ENCODE measurements at places on chromosomes 7 and 10.

DNA sequence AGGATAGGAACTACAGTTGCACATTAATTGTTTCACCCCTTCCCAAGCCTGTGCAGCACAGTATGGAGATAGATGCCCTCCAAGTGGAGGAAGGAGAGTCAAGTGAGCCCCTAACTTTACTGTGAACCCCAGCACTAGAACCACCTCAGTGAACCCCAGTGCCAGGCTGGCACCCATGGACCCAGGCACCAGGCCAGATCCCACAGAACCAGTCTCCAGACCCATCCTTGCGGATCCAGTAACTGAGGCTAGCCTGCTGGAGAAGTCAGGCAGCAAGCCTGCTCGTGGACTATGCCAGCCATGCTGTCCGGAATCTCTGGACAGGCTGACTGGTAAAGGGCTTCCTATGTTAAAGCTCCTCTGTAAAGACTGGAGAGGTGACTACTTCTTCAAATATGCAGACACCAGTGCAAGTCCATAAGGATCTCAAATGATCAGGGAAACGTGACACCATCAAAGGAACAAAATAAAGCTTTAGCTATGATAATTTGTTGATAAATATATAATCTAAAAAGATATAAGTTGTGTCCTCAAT is 27.7 kb downstream of the SHOC2 start:
- DNase-seq: no peak

GRCh38 chr10:47410271-47410670 is 26.2 kb upstream of the ZNF488 start:
- no peak for DNase-seq

DNA sequence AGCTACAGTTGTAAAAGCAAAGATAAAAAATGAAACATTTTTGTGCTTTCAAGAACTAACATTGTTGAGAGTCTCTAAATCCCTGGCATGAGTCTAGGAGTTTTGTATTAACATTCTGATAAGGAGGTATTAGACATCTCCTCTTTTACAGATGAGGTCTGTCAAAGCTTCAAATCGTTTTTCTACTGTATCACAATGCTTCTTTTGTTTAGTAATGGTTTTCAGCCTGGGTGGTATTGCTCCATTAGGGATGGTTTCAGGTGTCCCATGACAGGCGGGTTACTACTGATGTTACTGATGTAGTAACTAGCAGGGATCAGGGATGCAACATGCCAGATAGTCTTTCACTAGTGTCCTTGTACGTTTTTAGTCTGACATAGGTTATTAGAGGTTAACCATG is 27.4 kb downstream of the STAM start:
- DNase-seq: no peak

- DNase-seq: no peak
Measured at GRCh38 chr7:37109016-37109683, 339.5 kb downstream of the ELMO1 start.

DNA sequence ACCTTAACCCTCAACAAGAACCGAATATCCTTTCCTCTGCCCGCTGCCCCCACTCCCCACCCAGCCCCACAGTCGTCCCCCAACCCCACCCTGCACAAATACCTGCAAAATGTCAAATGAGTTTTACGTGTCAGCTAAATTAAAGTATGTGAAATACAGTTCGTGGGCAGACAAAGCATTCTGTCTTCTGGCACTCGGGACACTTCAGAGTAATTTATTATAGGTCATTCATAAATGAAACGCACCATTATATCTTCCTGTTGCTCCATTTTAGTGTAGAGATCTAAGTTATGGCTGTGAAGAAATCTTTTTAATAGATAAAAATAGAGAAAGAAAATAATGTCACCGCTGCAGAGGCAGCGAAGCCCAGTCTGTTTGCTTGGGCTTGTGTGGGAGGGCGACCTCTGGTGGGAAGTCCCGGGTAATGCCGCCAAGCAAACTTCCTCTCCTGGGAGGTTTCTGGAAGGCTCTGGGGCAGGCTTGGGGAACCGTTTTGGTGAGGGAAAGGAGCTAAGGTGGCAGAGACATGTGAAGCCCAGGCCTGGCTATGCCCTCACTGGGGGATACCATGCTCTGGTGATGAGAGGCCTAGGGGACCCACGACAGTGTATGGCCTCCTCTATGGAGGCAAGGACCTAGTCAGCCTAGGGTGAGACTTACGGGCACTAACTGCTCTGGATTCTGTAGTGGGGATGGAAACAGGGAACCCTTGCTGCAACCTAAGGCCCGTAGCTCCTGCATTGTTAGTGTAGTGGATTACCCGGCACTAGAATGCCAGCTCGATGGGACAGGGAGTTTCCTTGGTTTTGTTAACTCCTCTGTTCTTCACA is 604.9 kb downstream of the LRMDA start:
- DNase-seq: no peak

DNA sequence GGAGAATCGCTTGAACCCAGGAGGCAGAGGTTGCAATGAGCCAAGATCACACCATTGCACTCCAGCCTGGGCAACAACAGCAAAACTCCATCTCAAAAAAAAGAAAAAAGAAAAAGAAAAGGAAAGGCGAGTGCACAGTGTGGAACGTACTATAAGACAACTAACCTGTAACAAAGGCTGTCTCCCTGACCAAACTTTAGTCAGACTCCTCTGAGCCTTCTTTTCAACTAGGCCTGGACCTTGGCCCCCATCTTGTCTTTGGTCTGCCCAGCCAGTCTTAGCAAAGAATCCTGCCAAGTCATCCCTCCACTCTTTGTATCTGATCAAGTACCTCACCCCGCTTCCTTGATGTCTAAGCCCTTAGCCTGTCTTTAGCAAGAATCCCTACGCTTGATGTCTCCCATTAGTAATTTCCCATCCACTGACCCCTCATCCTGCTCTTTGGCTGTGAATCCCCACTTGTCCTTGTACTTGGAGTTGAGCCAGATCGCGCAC is 68.9 kb upstream of the KDM7A start:
- DNase-seq: no peak

GRCh38 chr10:124025152-124025551 is 68.2 kb downstream of the CHST15 start:
- no peak for DNase-seq

DNA sequence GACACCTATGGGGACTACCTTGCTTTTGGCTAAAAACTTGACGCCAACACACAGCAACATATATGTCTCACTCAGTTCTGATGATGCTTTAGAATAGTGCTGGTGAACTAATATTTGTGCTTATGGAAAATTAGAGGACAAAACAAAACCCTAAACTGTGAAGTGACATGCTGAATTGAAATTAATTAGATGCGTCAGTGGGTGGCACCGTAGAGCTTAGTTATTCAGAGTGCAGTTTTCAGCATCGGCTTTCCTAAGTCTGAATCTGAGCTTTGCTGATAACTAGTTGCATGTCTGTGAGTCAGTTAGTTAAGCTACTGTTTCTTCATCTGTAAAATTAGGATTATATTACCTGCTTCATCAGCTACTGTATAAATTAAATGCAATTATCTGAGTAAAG is 245.0 kb upstream of the SORCS1 start:
- DNase-seq: no peak

- DNase-seq: no peak
Measured at GRCh38 chr7:8908889-8909288, 475.5 kb downstream of the NXPH1 start.

DNA sequence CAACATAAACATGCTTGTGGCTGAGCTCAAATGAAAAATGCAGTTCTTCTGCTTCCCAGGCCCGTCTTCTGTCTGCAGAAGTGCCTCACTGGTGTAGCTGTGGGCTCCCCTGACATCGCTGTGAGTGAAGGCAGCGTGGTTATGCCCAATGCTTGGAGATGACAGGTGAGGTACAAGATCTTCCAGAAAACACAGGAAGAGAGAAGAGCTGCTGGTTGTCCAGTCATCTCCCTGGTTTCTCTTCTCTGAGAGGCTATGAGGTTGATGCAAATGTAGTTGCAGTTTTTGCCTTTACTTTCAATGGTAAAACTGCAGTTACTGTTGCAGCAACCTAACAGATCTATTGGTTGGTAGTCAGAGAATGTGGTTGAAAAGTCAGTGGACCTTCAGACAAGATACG is 223.6 kb downstream of the GATA3 start:
- DNase-seq: no peak

DNA sequence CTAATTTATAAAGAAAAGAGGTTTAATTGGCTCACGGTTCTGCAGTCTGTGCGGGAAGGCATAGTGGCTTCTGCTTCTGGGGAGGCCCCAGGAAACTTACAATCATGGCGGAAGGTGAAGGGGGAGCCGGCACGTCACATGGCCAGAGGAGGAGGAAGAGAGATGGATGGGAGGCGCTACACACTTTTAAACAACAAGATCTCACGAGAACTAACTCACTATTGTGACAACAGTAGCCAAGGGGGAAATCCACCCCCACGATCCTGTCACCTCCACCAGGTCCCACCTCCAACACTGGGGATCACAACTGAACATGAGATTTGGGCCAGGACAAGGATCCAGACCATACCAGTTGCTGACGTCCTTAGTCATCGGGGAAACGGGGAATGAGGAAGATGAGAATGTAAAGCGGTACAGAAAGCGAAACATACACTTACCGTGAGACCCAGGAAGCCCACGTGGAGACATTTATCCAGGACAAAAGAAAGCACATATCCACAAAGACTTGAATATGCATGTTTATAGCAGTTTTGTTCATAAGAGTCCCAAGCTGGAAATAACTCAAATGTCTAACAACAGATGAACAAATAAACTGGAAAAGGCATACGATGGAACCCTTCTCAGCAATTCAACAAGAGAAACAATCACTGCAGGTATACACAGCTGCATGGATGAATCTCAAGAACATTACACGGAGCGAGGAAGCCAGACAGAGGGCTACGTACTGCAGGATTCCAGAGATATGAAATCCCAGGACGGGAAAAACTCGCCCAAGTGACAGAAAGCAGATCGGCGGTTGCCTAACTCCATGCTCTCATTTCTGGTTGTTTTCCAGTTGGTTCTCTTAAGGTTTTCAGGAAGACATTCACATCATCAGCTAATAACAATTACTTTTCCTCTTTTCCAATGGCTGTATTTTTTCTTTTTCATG is 26.2 kb upstream of the INPP5A start:
- no peak for DNase-seq

DNA sequence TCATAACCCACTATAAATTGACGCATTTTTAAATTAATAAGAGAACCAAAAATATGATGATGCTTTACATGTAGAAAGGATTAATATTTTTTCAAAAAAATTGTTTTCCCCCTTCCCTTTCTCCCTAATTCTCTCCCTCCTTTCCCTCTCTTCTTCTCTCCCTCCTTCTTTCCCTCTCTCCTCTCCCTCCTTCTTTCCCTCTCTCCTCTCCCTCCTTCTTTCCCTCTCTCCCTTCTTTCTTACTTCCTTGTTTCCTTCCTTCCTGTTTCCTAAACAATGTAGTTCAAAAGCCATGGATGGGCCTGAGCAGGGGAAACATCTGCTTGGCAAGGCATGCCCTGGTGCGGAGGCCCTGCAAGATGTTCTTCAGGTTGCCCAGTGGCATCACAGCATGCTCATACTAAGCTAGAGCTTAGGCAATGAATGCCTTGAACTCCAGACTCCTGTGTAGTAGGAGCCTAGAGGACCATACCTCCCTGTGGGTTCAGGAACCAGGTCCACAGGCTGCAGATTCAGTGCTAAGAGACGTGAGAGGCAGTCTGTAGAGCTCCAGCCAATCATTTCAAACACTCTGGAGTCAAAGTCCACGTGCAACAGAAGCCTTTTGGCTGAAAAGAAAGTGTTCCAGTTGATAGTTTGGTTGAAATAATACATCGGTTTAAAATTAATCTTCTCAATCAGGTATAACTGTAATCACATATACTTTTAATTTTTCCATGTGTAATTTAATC is 20.1 kb upstream of the MRPS17 start:
- no peak for DNase-seq

- no peak for DNase-seq
Measured at GRCh38 chr10:79418274-79418673, 27.1 kb downstream of the ZCCHC24 start.

- no peak for DNase-seq
Measured at GRCh38 chr7:50450590-50451032, 461 bp upstream of the FIGNL1 start.

GRCh38 chr7:31023877-31024276 is 28.2 kb upstream of the ADCYAP1R1 start:
- no peak for DNase-seq

GRCh38 chr7:41559426-41559825 is 143.5 kb downstream of the INHBA start:
- no peak for DNase-seq

DNA sequence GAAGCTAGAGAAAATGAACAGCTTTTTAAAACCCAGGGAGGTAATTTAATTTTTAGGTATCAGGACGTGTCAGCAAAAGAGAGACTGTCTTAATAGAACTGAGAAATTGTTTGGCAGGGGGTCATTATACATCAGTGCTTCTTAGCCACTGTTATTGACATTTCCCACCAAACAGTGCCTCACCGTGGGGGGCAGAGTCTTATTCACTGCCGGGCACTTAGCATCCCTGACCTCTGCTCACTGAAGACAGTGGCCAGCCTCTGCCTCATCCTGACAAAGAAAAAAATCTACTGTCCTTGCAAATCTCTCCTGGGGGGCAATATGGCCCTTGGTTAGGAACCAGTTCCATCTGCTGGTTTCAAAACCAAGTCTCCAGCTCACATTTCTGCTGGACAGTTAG is 14.2 kb upstream of the MKI67 start:
- no peak for DNase-seq

- DNase-seq: no peak
Measured at GRCh38 chr7:78714356-78714755, 739.1 kb downstream of the MAGI2 start.

DNA sequence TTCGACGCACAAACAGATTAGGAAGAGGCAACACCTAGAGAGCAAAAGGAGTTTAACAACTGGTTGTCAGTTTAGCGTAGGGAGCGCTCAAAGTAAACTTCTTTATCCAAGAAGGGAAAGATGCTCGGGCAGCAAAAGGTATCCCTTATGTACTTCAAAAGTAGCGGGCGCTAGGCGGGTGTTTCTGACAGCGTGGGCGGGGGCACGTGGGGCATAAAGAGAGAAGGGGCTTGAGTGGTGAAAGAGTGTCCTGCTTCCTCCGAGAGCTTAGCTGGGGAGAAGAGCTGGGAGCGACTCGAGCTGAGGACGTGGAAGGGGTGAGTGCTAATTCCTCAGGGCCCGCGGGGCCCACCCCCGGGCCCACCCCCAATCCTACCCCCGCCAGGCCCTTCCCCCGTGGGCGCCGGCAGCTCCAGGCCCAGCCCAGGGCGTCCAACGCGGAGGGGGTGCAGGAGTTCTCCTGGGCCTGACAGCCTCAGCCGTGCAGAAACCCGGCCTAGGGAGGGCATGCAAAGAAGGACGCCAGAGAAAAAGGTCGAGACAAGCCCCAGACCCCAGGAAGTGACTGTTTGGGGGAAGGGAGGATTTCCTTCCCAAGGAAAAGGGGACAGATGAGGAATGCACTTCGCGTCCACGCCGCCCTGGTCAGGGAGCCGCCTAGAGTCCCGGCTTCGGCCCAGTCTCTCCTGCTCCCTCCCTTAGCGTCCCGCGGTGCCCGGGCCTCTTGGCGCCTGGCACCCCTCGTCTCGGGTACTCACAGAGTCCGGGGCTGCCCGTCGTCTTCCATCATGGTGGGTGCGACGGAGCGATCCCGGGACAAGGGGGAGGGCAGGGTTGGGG is 868 bp downstream of the TIAL1 start:
- no peak for DNase-seq

- no peak for DNase-seq
Measured at GRCh38 chr10:108612485-108612884, 1310.8 kb downstream of the XPNPEP1 start.

Measured in GF-D8 (cell line).